ENCODE measurements at places on chromosomes 2 and 18. TPM values are rescaled to one million over a fixed set of nuclear protein-coding genes. Genes with fewer than 3 reads are reported as not detected.

- DNase-seq = no peak
- no peak overlapping the region for H3K4me3 ChIP-seq
- peaks cover 13% of the 10 kb centered on the region for H3K4me1 ChIP-seq
- no peaks in the 10 kb centered on the region for H3K27me3 ChIP-seq
Measured at GRCh38 chr18:10301831-10302483, 152.5 kb upstream of the APCDD1 start.

DNA sequence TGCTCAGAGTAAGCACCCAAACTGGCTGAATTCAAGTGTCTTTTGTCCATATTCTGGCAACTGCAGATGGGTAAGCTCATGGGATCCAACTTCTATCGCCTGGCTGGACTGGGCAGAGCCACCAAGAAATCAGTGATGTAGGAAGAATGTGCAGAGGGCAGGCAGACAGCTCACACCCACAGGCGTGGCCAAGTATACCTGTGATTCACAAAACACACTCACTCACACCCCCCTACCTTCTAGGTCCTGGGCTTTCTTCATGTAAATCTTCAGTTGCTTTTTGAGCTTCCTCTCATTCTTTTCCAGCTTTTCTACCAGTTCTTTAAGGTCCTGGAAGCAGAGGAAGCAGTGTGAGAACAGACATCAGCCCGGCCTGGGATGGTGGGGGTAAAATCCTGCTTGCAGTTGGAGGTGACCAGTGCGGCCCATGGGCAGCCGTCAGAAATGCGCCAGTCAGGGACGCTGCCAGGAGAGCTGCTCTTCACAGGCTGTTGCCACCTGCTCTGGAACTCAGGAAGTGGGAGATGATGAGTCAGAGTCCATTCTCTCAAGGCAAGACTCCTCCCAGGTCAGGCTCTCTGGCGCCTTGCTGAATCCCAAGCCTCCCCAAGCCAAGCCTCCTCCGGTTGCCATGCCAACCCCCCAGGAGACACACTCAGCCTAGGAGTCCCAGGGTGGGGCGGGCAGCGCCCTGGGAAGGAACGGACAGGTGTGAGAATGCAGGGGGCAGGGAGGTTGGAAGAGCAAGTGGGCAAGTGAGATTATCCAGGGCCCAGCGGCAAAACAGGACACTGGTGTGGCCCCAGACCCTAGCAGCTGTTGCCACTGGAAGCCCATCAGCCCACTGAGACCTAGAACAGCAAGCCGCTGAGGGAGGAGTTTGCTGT lies 36.2 kb upstream of the ACAA2 start:
- no peaks in the 10 kb centered on the region for H3K4me1 ChIP-seq
- no peak overlapping the region for H3K27ac ChIP-seq

DNA sequence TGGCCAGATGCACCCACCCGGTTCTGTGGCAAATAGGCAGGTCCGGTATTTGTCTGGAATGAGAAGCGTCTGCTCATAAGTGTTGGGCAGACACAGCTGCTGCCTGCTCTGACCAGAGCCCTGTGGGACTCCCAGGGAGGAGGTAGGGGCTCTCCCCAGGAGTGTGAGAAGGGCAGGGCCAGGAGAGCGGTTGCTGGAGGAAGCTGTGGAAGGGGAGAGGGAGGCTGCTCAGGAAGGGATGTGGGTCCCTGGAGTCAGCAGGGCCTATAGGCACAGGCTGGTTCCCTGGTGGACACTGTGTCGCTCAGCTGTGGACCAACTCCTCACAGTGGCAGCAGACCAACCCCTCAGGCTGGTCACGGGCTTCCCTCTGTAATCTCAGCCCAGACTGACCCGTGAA lies 109.2 kb downstream of the DYSF start:
- H3K27me3 ChIP-seq = no peaks in the 10 kb centered on the region
- peak overlapping the region; percentile 59 for H3K27ac ChIP-seq
- no peak overlapping the region for H3K4me3 ChIP-seq
- DNase-seq = no peak

DNA sequence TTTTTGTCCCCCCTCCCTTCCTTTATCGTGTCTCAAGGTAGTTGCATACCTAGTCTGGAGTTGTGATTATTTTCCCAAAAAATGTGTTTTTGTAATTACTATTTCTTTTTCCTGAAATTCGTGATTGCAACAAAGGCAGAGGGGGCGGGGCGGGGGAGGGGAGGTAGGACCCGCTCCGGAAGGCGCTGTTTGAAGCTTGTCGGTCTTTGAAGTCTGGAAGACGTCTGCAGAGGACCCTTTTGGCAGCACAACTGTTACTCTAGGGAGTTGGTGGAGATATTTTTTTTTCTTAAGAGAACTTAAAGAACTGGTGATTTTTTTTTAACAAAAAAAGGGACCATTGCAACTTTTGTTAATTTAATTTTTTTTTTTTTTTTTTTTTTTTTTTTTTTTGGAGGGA lies 2.1 kb downstream of the SOX11 start:
- no peak for DNase-seq
- H3K36me3 ChIP-seq = peaks cover 2% of the 10 kb centered on the region
- peak overlapping the region; percentile 86 for H3K4me3 ChIP-seq

GRCh38 chr2:77192811-77193289 lies 329.3 kb downstream of the LRRTM4 start:
- H3K4me3 ChIP-seq = no peak overlapping the region
- no peaks in the 10 kb centered on the region for H3K4me1 ChIP-seq
- H3K27ac ChIP-seq = no peak overlapping the region
- no peak for DNase-seq
- H3K27me3 ChIP-seq = no peaks in the 10 kb centered on the region

- no peak for DNase-seq
- H3K27ac ChIP-seq = no peak overlapping the region
- H3K4me1 ChIP-seq = no peaks in the 10 kb centered on the region
Measured at GRCh38 chr2:203352604-203353255, 24.5 kb downstream of the ABI2 start.

DNA sequence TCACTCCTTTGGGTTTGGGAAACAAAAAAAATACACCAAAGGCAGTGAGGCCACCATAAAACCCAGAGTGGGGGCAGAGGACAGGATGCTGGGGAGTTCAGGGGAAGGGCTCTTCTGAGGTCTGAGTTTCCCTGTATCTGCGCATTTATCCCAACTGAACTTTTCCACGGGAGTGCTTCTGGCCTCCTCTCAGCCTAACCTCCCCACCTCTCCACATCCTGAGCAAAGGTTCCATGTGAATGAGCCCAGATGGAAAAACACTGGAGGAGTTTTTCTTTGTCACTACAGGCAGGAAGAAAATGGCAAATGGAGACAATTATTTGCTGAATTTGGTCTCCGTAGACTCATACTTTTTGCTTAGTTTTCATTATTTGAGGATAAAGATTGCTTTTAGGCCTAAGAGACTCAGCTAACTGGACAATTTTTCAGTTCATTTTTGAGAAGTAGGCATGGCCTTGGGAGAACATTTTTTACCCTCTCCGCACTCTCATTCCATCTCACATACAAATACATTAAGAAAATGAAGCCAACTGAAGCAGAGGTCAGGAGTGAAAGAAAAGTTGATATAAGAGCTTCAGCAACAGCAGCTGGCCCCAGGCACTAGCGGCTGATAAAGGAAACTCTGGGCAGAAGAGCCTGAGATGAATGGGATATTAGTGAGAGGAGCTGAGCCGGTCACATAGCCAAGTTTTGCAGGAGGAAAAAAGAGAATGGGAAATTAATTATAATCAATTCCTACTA lies 82.6 kb upstream of the CYP1B1 start:
- peaks cover 76% of the 10 kb centered on the region for H3K4me1 ChIP-seq
- no peak overlapping the region for H3K4me3 ChIP-seq
- H3K27me3 ChIP-seq = no peaks in the 10 kb centered on the region
- peaks cover 4% of the 10 kb centered on the region for H3K36me3 ChIP-seq
- H3K27ac ChIP-seq = peak overlapping the region; percentile 77

DNA sequence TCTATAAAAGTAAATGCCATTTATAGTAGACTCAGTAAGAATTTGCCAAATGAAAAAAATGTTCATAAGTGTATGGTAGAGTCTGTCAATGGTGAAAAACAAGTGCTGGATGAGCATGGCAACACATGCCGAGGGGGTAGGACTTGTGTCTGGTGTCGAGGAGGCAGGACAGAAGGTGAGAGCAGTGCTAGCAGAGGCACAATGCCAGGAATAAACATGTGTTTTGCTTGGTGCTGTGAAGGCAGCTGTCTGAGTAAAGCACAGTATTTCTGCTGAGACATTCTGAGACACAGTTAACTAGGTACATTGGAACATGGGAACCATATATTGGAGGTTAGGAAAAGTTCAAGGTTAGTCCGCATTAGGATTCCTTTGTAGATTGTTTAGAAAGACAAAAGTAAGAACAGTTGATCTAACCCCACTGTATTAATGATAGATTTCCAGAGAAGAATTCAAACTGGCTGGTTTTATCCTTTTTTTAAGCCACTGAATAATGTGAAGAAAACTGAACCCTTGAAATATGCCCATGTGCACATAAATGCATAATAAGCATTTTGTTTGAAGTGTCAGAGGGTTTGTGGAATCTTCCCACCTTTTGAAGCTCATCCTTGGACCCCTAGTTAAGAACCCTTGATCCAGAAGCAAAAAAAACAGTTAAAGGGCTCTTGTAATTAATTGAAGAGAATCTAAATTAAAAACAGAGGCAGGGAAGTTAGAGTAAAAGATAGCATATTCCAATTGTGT lies 7.1 kb downstream of the RBM45 start:
- no peaks in the 10 kb centered on the region for H3K27me3 ChIP-seq
- H3K27ac ChIP-seq = no peak overlapping the region
- peaks cover 7% of the 10 kb centered on the region for H3K36me3 ChIP-seq
- no peaks in the 10 kb centered on the region for H3K4me1 ChIP-seq
- DNase-seq = no peak

DNA sequence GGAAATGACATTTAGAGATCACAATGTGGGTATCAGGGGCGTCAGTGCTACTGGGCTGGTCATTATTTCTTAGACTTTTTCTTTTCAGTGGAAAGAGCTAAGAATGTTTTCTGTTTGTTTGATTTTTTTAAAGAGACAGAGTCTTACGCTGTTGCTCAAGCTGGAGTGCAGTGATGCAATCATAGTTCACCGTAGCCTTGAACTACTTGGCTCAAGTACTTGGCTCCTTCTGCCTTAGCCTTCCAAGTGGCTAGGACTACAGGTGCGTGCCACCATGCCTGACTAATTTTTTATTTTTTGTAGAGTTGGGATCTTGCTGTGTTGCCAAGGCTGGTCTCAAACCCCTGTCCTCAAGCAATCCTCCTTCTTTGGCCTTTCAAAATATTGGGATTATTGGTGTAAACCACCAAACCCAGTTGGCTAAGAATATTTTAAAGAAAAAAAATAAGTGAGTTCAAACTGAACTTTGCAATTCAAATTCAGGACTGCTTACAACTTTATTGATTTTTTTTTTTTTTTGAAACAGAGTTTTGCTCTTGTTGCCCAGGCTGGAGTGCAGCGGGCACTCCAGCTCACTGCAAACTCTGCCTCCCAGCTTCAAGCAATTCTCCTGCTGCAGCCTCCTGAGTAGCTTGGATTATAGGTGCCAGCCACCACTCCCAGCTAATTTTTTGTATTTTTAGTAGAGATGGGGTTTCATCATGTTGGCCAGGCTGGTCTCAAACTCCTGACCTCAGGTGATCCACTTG lies 154.2 kb downstream of the MIB1 start:
- DNase-seq = no peak
- H3K4me3 ChIP-seq = no peak overlapping the region
- H3K27me3 ChIP-seq = no peaks in the 10 kb centered on the region
- H3K4me1 ChIP-seq = peaks cover 10% of the 10 kb centered on the region
- no peaks in the 10 kb centered on the region for H3K36me3 ChIP-seq
- no peak overlapping the region for H3K27ac ChIP-seq

GRCh38 chr2:222242532-222242931 lies 56.3 kb downstream of the PAX3 start:
- no peak for DNase-seq
- H3K27ac ChIP-seq = no peak overlapping the region
- H3K4me3 ChIP-seq = no peak overlapping the region
- peaks cover 61% of the 10 kb centered on the region for H3K27me3 ChIP-seq
- peaks cover 15% of the 10 kb centered on the region for H3K4me1 ChIP-seq

DNA sequence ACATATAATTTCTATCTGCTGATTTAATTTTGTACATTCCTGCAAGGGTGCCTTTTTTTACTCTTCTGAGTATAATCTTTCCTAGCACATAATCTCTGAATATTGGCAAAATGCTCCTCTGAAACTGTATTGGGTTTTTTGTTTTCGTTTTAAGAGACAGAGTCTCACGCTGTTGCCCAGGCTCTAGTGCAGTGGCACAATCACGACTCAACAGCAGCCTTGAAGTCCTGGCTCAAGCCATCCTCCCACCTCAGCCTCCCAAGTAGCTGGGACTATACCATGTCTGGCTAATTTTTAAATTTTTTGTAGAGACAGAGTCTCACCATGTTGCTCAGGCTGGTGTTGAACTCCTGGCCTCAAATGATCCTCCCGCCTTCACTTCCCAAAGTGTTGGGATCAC lies 104.9 kb downstream of the SPTBN1 start:
- H3K4me1 ChIP-seq = peaks cover 70% of the 10 kb centered on the region
- H3K4me3 ChIP-seq = peak overlapping the region; percentile 92
- no peaks in the 10 kb centered on the region for H3K27me3 ChIP-seq
- DNase-seq = no peak
- no peaks in the 10 kb centered on the region for H3K36me3 ChIP-seq

Gene SLC1A4
- 6.0 TPM for total RNA-seq

Gene REG3A
- not detected for total RNA-seq

Gene CFC1B
- not detected for total RNA-seq

Gene IL1R1
- 13.3 TPM for total RNA-seq

Gene SERPINB13
- 0.27 TPM for total RNA-seq

Gene FTCDNL1
- total RNA-seq = 2.1 TPM
